ENCODE measurements at places on chromosomes 7 and 10. TPM values are rescaled to one million over a fixed set of nuclear protein-coding genes. Genes with fewer than 3 reads are reported as not detected.

DNA sequence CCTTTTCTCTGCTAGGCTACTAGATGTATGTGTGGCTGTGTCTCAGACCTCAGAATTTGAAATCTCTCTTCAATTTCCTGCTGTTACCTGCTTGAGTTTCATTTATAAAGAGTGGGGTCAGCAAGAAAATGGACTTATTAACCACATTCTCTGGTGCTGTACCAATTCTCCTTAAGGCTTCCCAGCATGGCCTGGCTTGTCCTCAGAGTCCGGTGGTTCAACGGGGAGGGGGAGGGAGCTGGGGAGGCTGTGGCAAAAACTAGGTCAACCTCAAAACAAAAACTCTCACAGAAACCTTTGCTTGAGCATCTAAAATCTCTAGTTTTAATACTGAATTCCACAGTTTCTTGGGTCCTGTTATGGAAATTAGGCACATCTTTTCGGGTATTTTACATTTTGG lies 389.1 kb upstream of the COBL start:
- no peak for DNase-seq

DNA sequence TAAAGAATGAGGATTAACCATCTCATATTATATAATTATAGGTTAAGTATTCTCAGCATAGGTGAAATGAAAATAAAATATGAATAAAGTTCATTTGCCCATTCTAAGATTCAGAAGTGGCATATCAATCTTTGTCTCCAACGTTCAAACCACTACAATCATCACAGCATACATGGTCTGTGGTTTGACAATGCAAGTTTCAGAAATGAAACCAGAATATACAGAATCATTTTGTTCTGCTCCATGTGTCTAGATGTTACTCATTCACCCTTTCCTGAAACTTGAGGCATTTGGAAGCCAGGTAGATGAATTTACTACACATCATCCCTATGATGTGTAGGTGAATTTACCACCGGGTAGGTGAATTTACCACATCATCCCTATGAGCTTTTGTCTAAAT lies 44.5 kb upstream of the PPP1R3A start:
- DNase-seq: no peak

GRCh38 chr10:32253821-32254220 lies 93.1 kb downstream of the EPC1 start:
- DNase-seq: no peak

DNA sequence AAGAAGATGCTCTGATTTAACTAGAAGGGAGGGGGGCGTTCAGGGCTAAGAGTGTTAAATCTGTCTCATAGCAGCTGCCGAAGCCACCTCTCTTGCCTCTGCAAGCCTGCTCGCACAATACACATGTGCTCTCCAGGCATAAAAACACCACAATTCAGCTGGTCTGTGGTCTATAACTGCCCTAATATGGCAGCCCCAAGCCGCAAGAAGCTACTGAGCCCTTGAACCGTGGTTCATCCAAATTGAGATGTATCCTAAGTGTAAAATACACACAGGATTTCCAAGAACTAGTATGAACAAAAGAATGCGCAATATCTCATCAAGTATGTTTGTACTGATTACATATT lies 70.8 kb upstream of the FGFR2 start:
- no peak for DNase-seq

- no peak for DNase-seq
Measured at GRCh38 chr7:90345595-90346335, 751 bp upstream of the GTPBP10 start.

- DNase-seq: no peak
Measured at GRCh38 chr7:34839645-34840044, 181.6 kb downstream of the NPSR1 start.

DNA sequence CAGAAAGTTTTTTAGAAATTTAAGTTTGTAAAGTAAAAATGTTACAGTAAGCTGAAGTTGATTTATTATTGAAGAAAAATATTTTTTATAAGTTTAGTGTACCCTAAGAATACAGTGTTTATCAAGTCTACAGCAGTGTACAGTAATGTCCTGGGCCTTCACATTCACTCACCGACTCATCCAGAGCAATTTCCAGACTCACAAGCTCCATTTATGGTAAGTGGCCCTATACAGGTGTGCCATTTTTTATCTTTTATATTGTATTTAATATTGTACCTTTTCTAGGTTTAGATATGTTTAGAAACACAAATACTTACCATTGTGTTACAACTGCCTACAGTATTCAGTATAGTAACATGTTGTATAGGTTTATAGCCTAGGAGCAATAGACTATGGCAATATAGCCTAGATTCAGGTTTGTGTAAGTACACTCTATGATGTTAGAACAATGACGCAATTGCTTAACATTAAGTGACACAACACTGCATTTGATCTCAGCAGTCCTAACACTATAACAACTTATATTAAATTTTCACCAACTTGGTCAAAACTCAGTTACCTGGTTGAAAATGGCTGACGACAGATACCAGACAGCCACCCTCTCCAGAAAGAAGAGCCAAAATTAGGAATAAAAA lies 45.7 kb downstream of the HIBADH start:
- DNase-seq: no peak

GRCh38 chr7:7265081-7266075 lies 83.0 kb downstream of the C1GALT1 start:
- no peak for DNase-seq

GRCh38 chr10:124138883-124139348 lies 45.5 kb upstream of the CHST15 start:
- DNase-seq: no peak

- DNase-seq: no peak
Measured at GRCh38 chr10:35015843-35016408, 74.2 kb downstream of the CUL2 start.

GRCh38 chr10:87053111-87053510 lies 33.0 kb downstream of the FAM25A start:
- DNase-seq: no peak

DNA sequence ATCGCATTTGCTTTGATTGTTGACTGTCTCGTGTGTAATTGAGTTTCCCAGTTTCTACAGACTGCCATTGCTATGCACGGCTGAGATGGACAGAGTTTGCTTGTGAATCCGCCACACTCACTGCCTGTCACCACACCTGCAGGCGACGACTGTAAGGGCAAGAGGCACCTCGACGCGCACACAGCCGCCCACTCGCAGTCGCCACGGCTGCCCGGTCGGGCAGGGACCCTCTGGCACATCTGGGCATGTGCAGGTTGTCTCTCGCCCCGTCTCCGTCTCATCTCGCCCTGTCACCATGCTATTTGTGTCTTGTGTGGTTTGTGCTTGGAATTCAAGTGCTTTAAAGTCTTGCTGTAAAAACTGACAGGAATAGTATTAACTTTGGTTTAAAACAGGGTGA lies 17.5 kb downstream of the SUN1 start:
- DNase-seq: no peak

DNA sequence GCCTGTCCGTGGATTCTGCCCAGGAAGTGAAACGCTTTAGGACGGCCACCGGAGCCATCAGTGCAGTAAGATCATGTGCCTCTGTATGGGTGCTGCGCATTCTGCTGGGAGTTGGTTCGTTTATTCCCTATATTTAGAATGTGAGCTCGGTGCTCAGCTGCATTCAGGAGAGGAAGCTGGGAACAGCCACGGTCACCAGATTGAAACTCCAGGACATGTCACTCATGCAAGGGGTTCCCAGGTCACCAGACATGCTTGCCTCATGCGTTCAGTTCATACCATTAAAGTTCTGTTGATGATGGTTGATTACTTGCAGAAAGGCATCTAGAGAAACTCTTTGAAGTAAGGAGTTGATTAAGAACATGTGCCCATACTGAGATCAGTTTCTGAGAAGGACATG lies 78.1 kb downstream of the TRRAP start:
- no peak for DNase-seq

- no peak for DNase-seq
Measured at GRCh38 chr10:122034149-122034756, 45.3 kb downstream of the TACC2 start.

DNA sequence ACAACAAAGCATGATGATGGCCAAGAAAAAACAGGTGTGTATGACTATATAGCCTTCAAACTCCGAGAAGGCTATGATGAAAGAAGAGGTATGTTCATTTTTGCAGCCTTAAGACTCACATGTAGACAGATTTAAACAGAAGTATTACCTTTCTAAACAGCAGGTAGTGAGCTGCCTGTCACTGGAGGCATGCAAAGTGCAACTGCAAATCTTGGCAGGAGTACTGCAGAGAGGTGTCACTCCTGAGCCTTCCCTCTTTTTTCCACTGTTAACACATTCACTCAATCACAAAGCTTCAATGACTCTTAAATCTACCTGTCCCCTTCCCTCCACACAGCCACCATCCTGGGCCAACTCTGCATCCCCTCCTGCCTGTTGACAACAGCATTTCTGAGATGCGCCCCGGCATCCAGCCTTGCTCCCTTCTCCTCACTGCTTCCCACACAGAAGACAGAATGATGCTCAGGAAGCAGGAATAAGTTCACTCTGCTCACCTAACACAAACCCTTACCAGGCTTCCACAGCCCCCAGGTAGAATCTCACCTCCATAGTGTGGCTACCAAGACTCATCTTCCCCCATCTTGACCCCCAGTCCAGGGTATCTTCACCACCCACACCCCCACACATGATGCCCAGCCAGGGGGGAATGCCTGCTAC lies 161.9 kb upstream of the ZMIZ1 start:
- DNase-seq: no peak

GRCh38 chr7:133409421-133409820 lies 156.5 kb downstream of the EXOC4 start:
- no peak for DNase-seq

GRCh38 chr10:1406132-1406966 lies 331.0 kb downstream of the ADARB2 start:
- DNase-seq: no peak

DNA sequence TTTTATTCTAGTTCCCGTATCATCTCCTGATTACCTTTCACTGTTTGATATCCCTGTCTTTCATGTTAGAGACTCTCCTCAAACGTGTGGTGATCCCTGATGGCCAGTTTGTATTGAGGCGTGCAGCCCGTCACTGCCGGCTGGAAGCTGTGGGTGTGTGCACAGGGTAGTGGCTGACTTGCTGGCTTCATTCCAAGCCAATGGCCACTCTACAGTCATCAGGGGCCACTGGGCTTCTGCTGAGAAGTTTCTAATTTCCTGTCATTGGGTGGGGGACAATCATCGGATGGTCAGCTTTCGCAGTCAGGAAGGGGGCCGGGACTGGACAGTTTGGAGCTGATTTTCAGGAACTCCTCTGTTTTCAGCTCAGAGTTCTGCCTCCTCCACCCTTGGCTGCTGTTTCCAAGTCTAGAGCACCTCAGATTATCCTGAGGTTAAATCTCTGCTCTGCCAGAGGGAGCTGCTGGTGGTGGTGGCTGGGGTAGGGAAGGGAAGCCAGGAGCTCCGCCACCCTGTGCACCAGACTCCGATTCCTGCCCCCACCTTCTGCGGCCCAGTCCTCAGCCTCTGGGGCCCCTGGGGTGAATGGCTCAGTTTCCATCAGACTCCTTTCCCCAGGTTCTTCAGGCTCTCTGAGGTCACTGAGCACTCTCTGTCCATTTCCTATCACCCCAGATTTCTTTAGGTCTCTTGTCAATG lies 34.9 kb downstream of the BAIAP2L1 start:
- DNase-seq: no peak

DNA sequence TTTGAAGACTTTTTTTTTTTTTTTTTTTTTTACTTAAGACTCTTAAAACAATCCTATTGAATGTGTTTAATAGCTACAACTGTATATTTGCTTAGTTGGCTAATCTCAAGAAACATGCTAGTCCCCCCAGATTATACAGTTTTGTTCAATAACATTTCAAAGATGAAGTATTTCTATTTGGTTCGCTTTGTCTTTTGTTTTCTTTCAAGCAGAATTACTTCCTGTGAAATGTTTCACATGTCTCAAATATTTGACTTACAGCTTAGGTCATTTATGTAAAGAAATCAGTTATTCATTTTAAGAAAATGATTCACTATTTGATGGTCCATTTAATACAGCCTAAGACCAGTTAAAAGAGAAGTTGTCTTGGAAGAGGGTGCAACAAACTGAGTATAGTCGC lies 12.8 kb upstream of the LAMB1 start:
- DNase-seq: no peak

- DNase-seq: no peak
Measured at GRCh38 chr7:81175275-81175940, 256.6 kb upstream of the SEMA3C start.

- DNase-seq: no peak
Measured at GRCh38 chr7:70214071-70214470, 615.8 kb downstream of the AUTS2 start.

- no peak for DNase-seq
Measured at GRCh38 chr10:80611481-80612185, 73.9 kb downstream of the SH2D4B start.

GRCh38 chr10:34687434-34688210 lies 127.5 kb downstream of the PARD3 start:
- no peak for DNase-seq

- DNase-seq: no peak
Measured at GRCh38 chr10:57880446-57881227, 387.1 kb downstream of the IPMK start.

DNA sequence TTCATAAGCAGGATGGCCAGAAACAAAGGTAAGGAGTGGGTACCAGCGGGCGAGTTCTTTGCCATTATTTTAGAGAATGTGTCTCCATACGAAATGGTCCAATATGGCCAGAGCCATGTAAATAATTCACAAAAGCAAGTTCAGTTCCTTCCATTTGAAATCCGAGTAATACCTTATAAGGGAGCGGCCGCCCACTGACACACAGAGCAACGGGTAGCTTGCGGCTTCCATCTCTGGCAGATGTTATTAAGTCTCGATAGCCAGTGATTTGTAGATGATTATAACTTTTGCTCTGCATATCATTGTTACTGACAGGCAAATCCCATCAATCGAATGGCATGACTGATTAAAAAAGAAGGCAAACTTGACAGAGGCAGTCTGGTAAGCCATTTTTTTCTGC lies 63.2 kb downstream of the GFRA1 start:
- DNase-seq: no peak

DNA sequence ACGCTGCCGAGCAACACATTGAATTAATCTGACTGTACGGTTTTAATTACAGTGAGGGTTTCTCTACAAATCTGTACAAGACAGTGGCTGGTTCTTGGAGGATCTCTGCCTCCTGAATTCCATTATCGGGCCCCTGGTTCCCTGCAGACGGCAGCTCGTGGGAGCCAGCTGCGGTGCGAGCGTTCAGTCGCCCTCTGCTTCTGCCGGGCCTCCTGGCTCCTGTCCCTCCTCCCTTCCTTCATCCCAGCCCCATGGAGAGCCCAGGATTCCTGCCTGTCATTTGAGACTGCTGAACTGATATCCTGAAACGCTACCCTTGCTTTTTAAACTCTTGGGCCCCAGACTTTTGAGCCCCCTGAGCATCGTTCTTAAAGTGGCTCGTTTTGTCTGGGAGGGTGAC lies 6.6 kb upstream of the DLX6 start:
- no peak for DNase-seq

DNA sequence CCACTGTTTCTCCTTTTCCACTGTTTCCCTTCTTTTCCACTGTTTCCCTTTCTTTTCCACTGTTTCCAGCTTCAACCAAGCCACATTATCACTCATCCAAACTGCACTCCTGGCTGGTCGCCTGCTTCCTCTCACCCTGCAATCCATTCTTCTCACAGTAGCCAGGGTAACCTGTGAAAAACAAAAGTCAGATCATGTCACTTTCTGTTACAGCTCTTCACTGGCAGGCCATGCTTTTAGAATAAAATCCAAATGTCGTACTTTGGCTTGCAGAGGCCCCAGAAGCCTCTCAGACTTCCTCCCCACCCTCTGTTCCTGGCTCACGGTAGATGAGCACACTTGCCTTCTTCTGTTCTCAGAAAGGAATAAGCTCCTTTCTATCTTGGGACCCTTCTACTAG lies 33.9 kb downstream of the STARD3NL start:
- DNase-seq: no peak

Gene NEBL
- total RNA-seq: 16.6 TPM

Gene CALN1
- 0.17 TPM for total RNA-seq

Gene OTUD1
- 5.7 TPM for total RNA-seq

Gene OIT3
- not detected for total RNA-seq

Gene UPK3BL2
- total RNA-seq: 7.0 TPM

Data from HCT116 (cell line).